CD4-positive, CD25-positive, alpha-beta regulatory T cell (primary cell): ENCODE measurements at places on chromosomes 2 and 18.
A peak's percentile ranks its signal among the peaks of the same experiment; 100 is the strongest.

GRCh38 chr2:61707984-61708852 is 145.6 kb downstream of the FAM161A start:
- no peaks in the 10 kb centered on the region for H3K4me1 ChIP-seq
- no peaks in the 10 kb centered on the region for H3K36me3 ChIP-seq
- peak; percentile 70 for DNase-seq
- H3K4me3 ChIP-seq = no peak overlapping the region
- H3K27me3 ChIP-seq = no peaks in the 10 kb centered on the region

DNA sequence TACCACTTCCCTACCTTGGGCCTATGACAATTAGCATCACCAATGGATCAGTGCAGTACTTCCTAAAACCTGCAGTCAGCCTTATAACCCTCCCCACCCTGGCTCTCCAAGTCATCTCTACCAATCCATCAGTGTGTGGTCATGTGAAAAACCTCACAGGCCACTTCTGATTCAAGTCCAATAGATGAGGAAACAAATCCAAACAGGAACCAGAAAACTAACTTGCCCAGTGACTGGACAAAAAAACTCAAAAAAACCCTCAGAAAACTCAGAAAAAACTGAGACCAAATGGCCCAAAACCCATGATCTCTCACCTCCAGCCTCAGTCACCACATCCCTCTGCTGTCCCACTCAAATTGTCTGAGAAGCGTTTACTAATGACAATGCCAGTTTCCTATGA is 43.3 kb downstream of the TGFA start:
- no peaks in the 10 kb centered on the region for H3K4me1 ChIP-seq
- no peak overlapping the region for H3K4me3 ChIP-seq
- H3K27ac ChIP-seq = no peak overlapping the region
- no peak for DNase-seq
- H3K27me3 ChIP-seq = peaks cover 3% of the 10 kb centered on the region

GRCh38 chr18:73235491-73235890 is 367.7 kb upstream of the NETO1 start:
- no peaks in the 10 kb centered on the region for H3K27me3 ChIP-seq
- no peak overlapping the region for H3K4me3 ChIP-seq
- H3K27ac ChIP-seq = no peak overlapping the region
- no peaks in the 10 kb centered on the region for H3K36me3 ChIP-seq
- H3K4me1 ChIP-seq = no peaks in the 10 kb centered on the region
- DNase-seq = no peak

GRCh38 chr2:37856101-37856751 is 68.9 kb upstream of the RMDN2 start:
- peaks cover 2% of the 10 kb centered on the region for H3K27me3 ChIP-seq
- H3K36me3 ChIP-seq = no peaks in the 10 kb centered on the region
- DNase-seq = no peak
- H3K4me1 ChIP-seq = peaks cover 11% of the 10 kb centered on the region
- no peak overlapping the region for H3K27ac ChIP-seq

DNA sequence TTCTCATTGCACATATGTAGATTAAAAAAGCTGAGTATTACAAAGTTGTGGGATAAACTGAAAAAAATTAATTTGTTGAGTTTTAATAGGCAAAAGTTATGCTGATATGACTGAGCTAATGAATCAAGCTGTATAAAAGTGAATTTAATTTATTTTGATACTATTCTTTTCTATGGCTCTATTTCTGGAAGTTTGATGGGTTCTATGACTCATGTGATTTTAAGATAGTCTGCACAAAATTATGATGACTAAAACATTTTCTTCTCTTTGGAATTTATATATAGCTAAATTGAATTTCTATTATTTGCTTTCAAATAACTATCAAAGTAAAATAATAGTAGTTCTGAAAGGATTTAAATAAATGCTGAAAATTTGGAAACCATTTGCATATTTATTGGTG is 71.0 kb upstream of the MMADHC start:
- no peaks in the 10 kb centered on the region for H3K36me3 ChIP-seq
- no peak overlapping the region for H3K27ac ChIP-seq
- H3K4me3 ChIP-seq = no peak overlapping the region
- H3K4me1 ChIP-seq = no peaks in the 10 kb centered on the region
- no peak for DNase-seq

DNA sequence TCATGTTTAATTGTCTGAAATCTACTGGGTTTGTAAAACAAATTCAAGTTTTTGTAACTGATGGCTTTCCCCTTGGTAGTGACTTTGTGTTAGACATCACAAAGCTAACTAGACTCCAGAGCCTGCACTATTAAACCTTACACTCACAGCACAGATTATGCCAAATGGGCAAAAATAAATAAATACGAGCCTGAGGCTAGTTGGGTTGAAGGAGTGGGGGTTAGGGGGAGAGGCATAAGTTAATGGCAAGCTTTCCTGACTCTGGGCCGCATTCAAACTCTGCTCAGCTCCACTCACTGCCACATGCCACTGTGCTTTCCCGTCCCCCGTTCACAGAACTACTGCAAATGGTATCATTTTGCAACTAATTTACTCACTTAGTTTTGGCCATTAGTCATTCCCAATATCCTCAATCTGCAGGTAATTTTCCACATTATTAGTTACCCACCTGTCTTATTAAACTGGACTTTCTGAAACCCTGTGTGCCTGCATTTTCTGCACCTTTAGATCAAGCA is 1079.9 kb upstream of the PIK3C3 start:
- DNase-seq = no peak
- no peaks in the 10 kb centered on the region for H3K27me3 ChIP-seq
- no peak overlapping the region for H3K27ac ChIP-seq
- H3K4me1 ChIP-seq = no peaks in the 10 kb centered on the region
- no peaks in the 10 kb centered on the region for H3K36me3 ChIP-seq

DNA sequence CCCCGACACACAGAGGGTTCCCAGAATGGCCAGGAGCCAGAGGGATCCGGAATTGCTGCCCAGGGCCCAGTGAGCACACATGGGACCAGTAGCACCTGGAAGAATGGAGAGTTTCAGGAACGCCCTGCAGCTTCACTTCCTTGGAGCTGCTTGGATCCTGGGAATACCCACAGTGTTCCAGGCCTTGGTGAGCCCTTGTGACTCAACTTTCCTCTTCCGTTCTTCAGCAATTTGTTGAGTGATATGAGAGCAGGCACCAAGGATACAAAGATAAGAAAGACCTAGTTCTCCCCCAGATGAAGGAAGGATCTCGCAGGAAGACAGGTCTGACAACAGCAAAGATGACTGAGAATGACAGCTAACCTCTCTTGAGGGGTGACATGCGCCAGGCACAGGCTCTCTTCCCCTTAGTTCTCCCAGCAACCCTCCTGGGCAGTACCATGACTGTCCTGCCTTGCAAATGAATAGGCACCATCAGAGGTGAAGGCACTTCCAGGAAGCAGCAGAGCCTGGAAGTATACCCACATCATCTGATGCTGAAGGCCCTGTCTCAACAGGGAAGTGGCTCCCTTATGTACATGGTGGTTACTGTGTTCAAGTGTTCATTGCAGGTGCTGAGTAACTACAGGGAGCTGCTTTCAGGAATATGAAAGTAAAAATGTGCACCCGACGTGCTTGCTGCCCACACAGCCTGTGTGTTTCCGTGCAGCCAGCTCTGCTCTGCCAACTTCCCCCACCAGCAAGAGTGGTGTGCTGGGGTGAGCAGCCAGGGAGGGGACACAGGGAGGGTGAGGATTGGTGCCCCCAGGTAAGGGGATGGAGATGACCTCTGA is 116.2 kb downstream of the STPG4 start:
- H3K4me1 ChIP-seq = no peaks in the 10 kb centered on the region
- peaks cover 86% of the 10 kb centered on the region for H3K36me3 ChIP-seq
- no peak overlapping the region for H3K27ac ChIP-seq
- H3K4me3 ChIP-seq = no peak overlapping the region
- no peaks in the 10 kb centered on the region for H3K27me3 ChIP-seq

DNA sequence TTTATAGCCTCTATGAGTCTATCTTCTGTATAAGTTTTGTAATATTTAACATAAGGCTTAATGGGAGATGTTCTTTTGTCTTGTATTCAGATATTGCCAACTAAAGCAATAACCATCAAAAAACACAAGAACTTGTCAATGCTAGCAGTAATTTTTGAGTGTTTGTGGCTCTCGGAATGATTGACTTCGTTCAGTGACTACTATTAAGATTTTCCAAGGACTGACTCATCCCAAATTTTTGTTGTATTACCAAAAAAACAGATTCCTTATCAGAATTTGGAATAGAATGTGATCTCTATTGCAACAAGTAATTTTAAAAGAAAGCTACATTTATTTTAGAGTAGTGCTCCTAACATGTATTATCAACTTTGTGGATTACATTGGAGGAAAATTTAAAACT is 8.1 kb downstream of the NABP1 start:
- H3K4me3 ChIP-seq = no peak overlapping the region
- DNase-seq = no peak
- peaks cover 61% of the 10 kb centered on the region for H3K4me1 ChIP-seq
- H3K27me3 ChIP-seq = no peaks in the 10 kb centered on the region
- H3K27ac ChIP-seq = peak overlapping the region; percentile 58
- H3K36me3 ChIP-seq = peaks cover 71% of the 10 kb centered on the region

- DNase-seq = no peak
- H3K27ac ChIP-seq = no peak overlapping the region
- H3K27me3 ChIP-seq = no peaks in the 10 kb centered on the region
Observed at GRCh38 chr2:121471532-121472469, 58.9 kb upstream of the RNU4ATAC start.

GRCh38 chr2:126750506-126750905 is 94.5 kb downstream of the GYPC start:
- no peak overlapping the region for H3K27ac ChIP-seq
- H3K27me3 ChIP-seq = no peaks in the 10 kb centered on the region
- DNase-seq = no peak
- no peaks in the 10 kb centered on the region for H3K36me3 ChIP-seq

DNA sequence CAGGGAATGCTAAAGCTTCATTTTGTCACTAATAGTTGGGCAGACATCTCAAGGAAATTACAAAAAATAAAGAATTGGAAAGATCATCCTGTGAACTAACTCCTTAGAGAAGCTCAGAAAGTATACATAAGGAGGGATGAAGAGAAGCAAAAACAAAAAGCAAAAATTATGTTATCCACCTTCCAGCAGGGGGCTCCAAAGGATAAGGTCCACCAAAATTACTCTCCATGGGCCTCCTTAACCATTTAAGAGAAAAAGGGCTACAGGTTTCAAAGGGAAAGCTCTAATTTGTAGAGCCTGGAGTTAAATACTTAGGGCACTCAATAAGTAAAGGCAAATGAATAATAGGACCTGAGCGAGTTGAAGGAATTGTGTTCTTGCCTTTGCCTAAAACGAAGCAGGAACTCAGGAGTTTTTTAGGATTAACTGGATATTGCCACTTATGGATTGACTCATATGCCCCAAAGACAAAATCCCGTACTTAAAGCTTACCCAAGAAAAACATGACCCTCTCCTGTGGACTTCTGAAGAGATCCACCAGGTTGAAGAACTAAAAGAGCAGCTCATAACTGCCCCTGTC is 1167.9 kb downstream of the DSC3 start:
- no peaks in the 10 kb centered on the region for H3K36me3 ChIP-seq
- DNase-seq = peak; percentile 2
- H3K4me3 ChIP-seq = no peak overlapping the region
- no peak overlapping the region for H3K27ac ChIP-seq

DNA sequence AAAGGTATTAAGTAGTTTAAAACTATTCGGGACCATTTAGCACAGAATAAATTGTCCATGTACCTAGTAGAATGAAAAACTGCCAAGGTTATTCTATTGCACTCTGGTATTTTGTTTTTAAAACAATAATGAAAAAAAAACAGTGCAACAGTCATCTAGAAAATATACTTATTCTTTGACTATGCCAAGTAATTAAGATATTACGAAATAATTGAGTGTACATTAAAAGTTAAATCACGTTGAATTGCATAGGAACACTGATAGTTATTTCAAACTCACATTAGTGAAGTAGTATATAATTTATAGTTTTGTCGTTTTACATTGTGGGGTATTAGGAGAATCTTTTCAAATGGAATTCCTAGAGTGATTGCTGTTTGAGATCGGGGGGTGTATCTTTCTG is 20.1 kb downstream of the R3HDM1 start:
- H3K4me3 ChIP-seq = no peak overlapping the region
- peaks cover 3% of the 10 kb centered on the region for H3K4me1 ChIP-seq
- no peaks in the 10 kb centered on the region for H3K27me3 ChIP-seq
- DNase-seq = no peak

- H3K27ac ChIP-seq = no peak overlapping the region
- DNase-seq = no peak
- no peaks in the 10 kb centered on the region for H3K36me3 ChIP-seq
- peaks cover 4% of the 10 kb centered on the region for H3K27me3 ChIP-seq
Observed at GRCh38 chr2:172270278-172271079, 156.9 kb upstream of the ITGA6 start.

DNA sequence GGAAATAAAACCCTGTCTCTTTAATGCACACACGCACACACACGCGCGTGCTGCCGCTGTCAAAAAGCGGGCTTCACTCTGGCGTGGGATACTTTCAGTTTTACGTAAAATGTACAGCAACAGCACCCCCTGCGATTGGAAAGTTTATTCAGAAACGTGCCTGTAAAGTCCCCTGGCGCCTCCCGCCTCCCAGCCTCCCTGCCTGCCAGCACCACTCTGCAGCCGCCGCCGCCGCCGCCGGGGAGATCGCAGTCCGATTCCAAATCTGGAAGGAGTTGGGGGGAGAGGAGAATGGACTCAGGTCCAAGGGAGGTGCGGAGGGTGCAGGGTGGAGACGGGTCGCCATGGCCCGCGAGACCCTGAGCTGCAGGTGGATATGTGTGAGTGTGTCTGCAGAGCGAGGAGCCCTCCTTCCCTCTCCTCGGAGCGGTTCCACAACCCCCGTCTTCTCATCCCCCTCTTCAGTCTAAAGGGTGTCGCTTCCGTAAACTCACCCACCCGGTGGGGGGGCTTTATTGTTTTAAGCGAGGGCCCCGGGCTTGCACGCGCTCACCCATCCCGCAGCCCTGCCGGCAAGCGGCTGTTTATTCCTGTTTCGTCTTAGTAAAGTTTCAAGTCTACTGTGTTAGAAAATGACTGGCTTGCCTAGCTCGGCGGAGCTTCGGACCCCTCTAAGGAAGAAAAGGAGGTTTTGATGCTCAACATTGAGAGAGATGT is 1.8 kb upstream of the BCL11A start:
- peak; percentile 11 for DNase-seq
- H3K4me1 ChIP-seq = peaks cover 72% of the 10 kb centered on the region
- H3K36me3 ChIP-seq = no peaks in the 10 kb centered on the region
- peak overlapping the region; percentile 68 for H3K4me3 ChIP-seq
- no peak overlapping the region for H3K27ac ChIP-seq

DNA sequence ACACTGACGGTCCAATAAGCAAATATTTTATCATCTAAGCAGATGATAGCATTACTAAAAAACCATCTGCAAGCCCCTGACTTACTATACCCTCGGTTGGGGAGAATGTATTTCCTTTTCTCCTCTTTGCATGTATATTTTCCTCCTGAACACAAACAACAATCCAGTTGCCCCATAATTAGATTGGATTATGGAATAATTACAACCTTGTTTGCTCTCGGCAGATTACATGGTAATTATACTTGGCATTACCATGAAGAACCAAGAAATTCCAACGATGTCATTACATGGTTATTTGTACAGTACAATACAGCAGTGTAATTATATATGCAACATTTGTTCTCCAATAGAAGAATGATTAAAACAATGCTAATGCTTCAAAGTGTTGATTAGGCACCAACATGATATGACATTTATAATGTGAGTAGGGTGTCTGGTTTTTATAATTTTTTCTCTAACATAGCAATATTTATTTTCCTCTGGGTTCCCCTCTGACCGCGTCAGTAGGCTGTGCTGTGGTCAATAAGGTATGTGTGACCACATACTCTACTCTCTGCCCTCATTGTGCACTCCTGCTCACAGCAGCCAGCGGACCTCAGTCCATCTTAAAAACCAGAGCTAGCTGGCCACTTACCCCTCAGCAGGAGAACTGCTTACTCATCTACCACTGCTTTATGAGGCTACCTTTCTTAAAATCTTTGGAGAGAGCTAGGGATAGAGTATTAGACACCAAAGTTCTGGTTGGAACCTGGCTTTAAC is 176.1 kb downstream of the INSIG2 start:
- no peak overlapping the region for H3K4me3 ChIP-seq
- DNase-seq = no peak
- H3K27ac ChIP-seq = no peak overlapping the region
- H3K4me1 ChIP-seq = no peaks in the 10 kb centered on the region
- H3K27me3 ChIP-seq = peaks cover 7% of the 10 kb centered on the region
